ENCODE measurements at places on chromosomes 16 and 17. TPM values are rescaled to one million over a fixed set of nuclear protein-coding genes. Genes with fewer than 3 reads are reported as not detected.
A peak's percentile ranks its signal among the peaks of the same experiment; 100 is the strongest.

DNA sequence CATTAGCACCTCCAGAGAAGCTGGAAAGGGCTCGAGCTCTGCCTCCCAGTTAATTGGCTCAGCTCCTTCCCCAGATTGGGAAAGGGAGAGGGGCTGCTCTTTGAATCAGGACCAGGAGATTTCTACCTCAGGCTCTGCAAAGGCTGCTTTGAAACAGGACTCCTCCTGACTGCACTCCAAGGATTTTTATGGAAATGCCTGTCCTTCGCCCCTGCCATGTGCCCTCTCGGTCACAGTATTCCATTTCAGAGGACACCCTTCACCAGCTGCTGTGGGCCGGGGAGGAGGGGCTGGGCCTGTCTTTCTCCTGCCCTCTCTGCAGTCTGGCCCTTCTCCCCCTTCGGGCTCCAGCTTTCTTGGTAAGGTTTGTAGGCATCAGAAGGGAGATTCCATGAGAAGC lies 13.6 kb downstream of the MRM1 start:
- no peak for DNase-seq

GRCh38 chr16:89517128-89517527 lies 8.9 kb downstream of the SPG7 start:
- no peak for DNase-seq

GRCh38 chr17:67278363-67278762 lies 33.4 kb upstream of the HELZ start:
- no peak for DNase-seq

- no peak for DNase-seq
These were observed 304.3 kb upstream of the XYLT1 start for GRCh38 chr16:17775061-17775460.

- DNase-seq: peak; percentile 12
These were observed 754 bp upstream of the SLFN11 start for GRCh38 chr17:35373984-35374765.

DNA sequence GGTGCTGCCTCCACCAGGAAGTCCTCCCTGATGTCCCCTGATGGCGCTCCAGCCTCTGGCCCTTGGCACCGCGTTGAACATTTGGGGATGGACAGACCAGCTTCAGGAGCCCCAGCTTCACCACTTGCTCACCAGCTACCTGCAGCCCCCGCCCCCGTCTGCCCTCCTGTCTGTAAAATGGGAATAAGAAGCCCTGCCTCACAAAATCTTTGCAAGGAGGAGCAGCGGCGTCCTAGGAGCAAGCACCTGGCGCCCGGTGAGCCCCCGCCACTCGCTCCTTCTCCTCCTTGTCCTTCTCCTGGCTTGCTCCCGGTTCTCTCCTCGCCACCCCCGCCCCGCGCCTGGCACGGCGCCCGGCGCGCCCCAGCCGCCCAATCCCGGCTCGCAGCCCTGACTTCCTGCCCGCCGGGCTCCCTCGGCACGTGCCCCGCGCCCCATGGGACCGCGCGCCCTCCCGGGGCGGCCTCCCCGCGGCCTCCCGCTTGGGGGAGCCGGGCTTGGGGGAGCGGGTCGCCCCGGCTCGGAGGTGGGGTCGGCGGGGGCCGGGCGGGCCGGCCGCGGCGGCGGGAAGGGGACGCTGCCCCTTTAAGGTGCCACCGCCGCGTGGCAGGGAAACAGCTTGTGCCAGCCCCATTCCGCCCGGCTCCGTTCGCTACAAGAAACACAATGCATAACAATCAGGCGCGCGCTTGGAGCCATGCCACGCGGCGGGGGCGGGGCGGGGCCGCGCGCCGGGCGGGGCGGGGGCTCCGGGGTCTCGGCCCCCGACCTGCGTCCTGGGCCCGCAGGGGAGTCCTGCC lies 9.1 kb upstream of the PPP1R1B start:
- peak; percentile 23 for DNase-seq

GRCh38 chr17:43151880-43152456 lies 19.0 kb upstream of the NBR1 start:
- no peak for DNase-seq

DNA sequence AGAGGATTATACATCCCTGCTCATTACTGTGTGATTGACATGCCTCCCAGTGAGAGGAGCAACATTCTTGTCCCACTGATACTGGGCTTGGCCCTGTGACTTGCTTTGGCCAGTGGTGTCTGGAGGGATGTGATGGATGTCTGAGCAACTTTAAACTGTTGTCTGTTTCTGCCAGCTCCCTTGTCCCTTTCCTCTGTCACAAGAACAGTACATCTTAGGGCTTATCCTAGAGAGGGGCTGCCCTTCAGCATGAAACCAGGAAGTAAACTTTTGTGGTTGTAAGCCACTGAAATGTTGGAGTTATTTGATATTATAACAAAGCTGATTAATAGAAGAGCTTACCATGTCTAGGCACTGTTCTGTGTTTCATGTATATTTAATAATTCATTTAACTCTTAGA lies 82.9 kb upstream of the GPRC5B start:
- no peak for DNase-seq

DNA sequence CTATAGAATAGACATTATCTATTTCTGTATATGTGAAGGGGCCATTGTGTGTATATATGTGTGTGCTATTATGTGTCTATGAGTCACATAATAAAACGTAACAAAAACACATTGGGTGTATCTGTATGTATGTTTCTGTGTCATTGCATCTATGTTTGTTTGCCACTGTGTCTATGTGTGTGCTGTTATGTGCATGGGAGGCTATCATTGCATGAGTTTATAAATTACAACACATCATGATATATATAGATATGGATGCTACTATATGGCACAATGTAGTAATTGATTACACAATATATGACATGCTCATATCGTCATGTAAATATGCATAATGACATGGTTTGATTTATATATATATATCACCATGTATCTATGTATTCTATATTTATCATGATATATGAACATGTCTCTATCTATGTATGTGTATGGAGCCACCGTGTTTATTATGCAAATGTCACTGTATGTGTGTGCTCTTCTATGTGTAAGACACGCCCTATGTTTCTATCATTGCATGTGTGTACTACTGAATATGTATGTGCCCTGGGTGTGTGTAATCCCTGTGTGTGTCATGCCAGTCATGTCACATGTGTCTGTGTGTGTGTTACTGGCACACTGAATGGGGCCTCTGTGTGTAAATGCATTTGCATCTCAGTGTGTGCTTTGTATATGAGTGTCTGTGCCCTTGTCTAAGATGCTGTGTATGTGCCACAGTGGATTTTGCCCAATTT lies 1.4 kb upstream of the TSPOAP1 start:
- DNase-seq: no peak

DNA sequence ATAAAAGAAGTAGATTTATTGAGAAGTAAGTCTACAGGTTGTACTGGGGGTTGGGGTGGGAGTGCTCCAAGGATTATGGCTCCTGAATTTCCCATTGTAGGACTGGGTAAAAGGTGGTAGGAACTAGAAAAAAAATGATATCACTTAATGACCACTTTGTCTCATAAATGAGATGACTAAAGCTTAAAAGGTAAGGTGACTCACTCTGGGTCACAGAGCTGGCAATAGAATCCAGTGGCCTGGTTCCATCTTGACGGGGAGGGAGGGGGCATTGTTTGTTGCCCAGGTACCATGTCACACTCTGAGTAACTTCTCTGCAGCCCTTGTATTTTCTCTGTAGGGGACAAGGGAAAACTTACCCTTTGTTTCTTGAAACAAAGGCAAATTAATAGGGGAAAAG lies 126.1 kb downstream of the PITPNC1 start:
- DNase-seq: peak; percentile 74

DNA sequence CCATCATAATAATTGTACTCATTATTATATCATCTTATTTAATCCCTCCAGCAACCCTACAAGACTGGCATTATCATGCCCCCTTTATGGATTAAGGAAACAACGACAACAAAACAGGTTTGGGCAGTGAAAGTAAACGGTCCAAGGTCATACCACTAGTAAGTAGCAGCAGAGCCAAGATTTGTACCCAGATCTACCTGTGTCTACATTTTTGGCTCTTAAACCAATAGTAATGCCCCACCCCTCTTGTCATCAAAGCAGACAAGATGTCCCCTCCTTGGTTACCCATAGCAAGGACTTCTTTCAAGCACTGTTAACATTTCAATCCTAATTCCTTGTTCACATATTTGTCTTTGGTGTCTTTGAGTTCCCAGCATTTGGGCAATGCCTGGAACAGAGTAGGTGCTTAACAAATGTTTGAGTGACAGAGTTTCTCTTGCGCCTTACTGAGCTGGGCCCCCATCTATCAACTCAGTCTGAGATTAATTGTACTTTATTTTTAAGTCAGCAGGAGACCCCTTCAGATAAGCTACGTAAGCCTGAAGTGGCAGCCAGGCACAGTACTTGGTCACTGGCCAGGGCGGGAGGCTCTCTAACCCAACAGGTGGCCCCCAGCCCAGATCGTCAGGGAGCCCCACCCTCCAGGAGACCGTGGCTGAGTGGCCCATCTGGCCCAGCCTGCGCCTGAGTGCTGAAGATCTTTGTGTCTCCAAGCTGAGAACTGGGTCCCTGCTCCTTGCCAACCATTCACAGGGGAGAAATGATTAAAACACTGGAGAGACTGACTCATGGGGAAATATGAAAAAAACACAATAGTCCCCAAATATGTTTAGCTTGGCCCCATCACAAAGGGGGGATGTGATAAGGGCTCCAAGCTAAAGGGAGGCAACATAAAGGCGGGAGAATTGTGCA lies 75.8 kb downstream of the AXIN2 start:
- DNase-seq: no peak

DNA sequence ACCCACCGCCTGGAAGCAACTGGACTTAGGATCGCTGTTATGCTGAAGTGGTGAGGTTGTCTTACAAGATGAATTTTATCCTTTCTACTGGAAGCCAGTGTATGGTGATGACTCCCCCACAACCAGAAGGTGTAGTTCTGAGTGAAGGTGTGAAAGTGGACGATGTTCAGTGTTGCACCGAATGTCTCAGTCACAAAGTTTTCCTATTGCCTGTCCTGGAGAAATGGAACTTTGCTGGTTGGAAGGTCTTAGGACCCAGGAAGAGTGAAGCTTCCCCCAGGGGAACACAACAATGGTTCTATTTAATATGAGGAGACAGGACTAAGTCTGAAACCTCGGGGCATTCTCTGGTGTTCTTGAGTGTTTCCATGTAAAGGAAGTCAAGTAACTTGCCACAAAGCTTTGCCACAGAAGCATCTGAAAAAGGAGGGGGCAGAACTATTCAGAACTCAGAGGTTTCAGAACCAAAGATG lies 44.2 kb downstream of the USP22 start:
- no peak for DNase-seq

NQO1 gene
- 93.2 TPM for total RNA-seq
